Small intestine (tissue), 16 donors: ENCODE measurements at places on chromosomes 2 and 18. TPM values are rescaled to one million over a fixed set of nuclear protein-coding genes. Genes with fewer than 3 reads are reported as not detected.

Gene TMEM17
- polyA plus RNA-seq: not detected

GRCh38 chr2:54042341-54042740 is 71.5 kb upstream of the PSME4 start:
- no peak for DNase-seq

DNA sequence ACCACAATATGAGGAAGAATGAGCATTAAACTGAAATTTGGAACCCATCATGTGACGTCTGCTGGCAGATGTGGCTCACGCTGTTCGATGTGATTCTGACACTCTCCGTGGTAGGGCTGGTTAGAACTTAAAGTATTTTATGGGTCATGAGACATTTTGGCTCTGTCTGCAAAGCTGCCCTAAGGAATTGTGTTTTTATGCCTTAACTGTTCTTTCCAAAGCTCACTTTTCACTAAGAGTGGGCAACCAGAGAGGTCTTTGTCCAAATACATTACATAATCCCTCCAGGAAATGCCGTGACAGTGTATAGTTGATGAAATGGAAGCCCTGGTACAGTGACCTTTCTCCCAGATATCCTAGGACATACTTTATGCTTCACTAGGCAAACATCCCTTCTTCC is 119.1 kb downstream of the AQP4 start:
- no peak for DNase-seq

GRCh38 chr2:174974131-174974530 is 31.1 kb downstream of the CHN1 start:
- no peak for DNase-seq

Gene SLC14A1
- polyA plus RNA-seq: 1.3 TPM

GRCh38 chr18:59085126-59085794 is 54.4 kb upstream of the SEC11C start:
- no peak for DNase-seq

Gene SULT1C4
- 2.4 TPM for polyA plus RNA-seq

Gene PROC
- 26.3 TPM for polyA plus RNA-seq

Gene GYPC
- 50.5 TPM for polyA plus RNA-seq

DNA sequence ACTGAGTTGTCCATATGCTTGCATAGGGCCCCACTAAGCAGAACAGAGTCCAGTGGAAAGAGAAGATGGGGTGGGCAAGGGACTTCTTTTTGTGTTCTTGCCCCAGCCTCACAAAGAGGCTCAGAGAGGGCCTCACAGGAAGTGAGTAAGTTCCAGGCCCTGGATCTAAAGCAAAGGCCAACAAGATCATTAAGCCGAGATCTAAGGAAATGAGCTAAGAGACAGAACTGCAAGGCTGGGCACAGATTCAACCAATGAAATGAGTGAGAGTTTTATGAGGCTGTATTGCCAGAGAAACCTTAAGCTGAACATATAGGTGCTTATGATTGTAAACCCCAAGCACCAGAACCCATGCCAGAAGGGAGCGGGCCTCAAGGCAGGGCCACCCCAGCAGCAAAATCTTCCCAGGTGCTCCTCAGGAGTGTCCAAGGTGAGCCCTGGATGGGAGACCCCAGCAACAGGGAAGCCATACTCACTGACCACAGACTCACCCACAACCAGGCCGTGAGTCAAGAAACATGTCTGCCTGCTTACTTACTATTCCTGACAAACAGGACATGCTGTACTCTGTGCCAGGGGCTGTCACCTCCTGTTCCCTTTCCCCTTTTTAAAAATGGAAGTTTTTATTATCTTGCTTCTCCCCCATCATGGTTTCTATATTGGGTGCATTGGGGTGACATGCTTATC is 40.2 kb downstream of the SLC14A1 start:
- peak; percentile 14 for DNase-seq

Gene GAREM1
- 12.8 TPM for polyA plus RNA-seq

Gene CHAC2
- 7.2 TPM for polyA plus RNA-seq

GRCh38 chr2:237345411-237345810 is 68.6 kb downstream of the COL6A3 start:
- DNase-seq: no peak

- DNase-seq: no peak
Observed at GRCh38 chr18:9808295-9809241, 77.2 kb upstream of the TXNDC2 start.

Gene TAF4B
- 2.4 TPM for polyA plus RNA-seq

Gene OSR1
- 0.27 TPM for polyA plus RNA-seq

Gene C2orf80
- 0.46 TPM for polyA plus RNA-seq

DNA sequence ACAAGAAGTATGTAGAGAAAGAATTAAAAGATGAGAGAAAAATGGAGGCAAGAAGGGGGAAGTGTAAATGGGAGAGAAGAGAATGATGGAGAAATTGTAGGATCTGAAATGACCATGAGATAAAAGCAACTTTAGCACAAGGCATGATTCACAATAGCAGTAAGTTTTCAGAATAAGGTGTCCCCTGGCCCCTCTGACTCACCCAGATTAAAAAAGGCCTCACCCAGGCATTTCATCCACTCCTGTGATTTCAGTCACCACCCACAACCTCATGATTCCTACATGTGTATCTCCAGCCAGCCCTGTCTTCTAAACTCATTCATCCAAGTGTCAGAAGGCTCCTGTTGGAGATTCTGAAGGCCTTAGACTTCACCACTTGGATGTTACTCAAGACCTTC is 56.6 kb downstream of the SP100 start:
- DNase-seq: no peak

- DNase-seq: no peak
Observed at GRCh38 chr2:37551783-37552182, 119.7 kb downstream of the CDC42EP3 start.

GRCh38 chr2:152114366-152114765 is 15.5 kb upstream of the CACNB4 start:
- no peak for DNase-seq

Gene AOX1
- 1.9 TPM for polyA plus RNA-seq
